ENCODE measurements at places on chromosomes 7 and 10.
A peak's percentile ranks its signal among the peaks of the same experiment; 100 is the strongest.

DNA sequence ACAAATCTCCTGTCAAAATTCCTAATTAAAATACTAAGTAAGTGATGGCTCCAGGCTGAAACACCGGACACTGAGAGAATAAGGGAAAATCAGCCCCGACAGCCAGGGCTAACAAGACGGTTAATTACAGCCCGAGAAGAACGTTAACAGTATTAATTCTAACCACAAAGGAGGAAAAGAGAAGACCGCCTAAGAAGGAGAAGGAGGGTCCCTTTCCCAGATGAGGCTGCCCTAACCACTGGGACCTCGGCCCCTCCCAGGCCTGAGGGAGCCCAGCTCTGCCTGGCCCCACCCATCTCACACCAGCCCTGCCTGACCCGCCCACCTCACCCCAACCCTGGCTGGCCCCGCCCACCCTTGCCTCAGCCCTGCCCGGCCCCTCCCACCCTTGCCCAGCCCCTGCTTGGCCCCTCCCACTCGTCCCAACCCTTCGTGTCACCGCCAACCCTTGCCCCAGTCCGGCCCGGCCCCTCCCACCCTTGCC lies 51.3 kb downstream of the PWWP2B start:
- peak; percentile 32 for DNase-seq

GRCh38 chr7:23712368-23713284 lies 2.6 kb downstream of the STK31 start:
- DNase-seq = peak; percentile 87

DNA sequence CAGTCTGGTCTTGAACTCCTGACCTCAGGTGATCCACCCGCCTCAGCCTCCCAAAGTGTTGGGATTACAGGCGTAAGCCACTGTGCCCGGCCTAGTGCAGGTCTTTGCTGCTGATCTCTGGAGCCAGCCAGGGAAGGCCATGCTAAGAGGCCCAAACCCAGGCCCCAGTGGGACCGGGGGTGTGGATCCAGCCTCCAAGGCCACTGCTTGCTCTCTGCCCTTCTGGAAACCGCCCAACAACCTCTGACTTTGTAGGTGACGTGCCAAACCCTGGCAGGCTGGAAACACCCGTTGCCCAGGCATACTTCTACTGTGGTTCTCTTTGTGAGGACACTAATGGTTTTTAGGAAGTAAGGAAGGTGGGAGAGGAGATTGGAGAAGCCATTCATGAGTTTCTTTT lies 83.5 kb upstream of the GNA12 start:
- DNase-seq = no peak

- DNase-seq = no peak
Observed at GRCh38 chr7:22831602-22832305, 9.1 kb upstream of the TOMM7 start.

GRCh38 chr10:70913893-70914240 lies 25.5 kb upstream of the PCBD1 start:
- no peak for DNase-seq

DNA sequence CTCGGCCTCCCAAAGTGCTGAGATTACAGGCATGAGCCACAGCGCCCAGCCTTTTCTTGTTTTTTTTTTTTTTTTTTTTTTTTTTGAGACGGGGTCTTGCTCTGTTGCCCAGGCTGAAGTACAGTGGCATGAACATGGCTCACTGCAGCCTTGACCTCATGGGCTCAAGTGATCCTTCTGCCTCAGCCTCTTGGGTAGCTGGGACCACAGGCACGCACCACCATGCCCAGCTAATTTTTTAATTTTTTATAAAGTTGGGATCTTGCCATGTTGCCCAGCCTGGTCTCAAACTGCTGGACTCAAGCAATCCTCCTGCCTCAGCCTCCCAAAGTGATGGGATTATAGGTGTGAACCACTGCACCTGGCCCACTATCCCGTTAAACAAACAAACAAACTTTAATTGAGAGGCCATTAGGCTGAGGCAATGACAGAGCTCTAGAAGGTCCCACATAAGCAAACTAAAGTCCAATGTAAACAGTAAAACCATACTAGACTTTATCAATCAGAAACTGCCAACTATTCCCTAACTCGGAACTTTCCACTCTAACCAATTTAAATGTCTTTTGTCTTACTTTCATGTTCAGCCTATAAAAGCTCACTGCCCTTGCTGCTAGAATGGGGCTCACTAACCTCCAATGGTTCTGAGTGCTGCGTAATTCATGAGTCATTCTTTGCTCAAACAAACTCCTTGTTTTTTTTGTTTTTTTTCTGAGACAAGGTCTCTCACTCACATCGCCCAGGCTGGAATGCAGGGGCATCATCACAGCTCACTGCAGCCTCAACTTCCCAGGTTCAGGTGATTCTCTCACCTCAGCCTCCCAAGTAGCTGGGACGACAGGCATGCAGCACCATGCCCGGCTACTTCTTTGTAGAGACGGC lies 1.9 kb downstream of the DHX32 start:
- peak; percentile 86 for DNase-seq

DNA sequence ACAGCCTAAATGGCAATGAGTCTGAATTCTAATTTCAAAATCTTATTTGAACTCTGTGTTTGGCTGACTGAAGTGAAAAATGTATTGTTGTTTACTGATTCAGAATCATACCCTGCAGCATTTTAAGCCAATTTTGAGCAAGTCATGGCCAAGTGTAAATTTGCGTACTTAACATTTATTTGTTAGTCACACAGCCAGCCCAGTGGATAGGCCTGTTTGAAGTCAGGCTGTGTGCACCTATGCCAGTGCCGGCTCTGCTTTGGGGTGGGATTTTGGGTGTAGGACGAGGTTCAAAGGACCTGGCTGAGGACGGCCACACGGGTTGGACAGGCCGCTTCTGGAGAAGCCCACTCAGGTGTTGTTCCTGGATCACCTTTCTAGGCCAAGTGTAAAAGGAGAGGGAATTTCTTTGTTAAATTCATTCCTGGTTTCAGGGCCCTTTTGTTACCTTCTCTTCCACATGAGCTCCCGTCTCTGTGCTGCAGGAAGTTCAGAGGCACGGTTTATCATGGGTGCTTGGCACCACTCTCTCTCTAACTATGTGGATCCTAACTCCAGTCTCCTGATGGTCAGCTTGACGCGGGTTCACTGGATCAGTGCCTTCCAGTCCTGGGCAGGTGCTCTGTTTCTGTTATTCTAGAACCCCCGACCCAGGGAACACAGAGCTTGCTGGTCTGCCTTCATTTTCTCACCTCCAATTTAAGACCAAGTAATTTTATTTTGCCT lies 84.7 kb downstream of the CCNY start:
- no peak for DNase-seq

DNA sequence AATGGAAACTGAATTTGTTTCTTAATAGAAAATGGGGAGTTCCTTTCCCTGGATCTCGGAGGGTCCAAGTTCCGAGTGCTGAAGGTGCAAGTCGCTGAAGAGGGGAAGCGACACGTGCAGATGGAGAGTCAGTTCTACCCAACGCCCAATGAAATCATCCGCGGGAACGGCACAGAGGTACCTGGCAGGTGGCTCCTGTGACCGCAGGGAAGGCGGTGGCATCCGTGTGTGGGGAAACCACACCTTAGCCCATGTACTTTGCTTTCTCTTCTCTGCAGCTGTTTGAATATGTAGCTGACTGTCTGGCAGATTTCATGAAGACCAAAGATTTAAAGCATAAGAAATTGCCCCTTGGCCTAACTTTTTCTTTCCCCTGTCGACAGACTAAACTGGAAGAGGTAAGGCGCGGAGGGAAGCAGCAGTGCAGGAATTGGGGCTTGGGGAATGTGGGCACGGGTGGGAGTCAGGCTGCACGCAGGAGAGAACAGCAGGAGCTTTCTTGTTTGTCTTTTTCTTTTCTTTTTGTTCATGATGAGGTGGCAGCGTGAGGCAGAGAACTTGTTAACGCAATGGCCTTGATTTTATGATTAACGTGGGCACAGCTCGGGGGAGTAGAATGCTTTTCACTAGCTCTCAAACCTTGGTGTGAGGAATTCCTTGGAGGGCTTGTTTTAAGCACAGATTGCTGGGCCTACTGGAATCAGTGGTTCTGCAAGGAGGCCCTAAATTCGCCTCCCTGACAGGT lies 12.8 kb downstream of the HKDC1 start:
- DNase-seq = no peak

- DNase-seq = no peak
Observed at GRCh38 chr7:50799873-50800272, 17.2 kb upstream of the GRB10 start.

GRCh38 chr7:17674166-17674942 lies 265.9 kb downstream of the SNX13 start:
- DNase-seq = no peak

DNA sequence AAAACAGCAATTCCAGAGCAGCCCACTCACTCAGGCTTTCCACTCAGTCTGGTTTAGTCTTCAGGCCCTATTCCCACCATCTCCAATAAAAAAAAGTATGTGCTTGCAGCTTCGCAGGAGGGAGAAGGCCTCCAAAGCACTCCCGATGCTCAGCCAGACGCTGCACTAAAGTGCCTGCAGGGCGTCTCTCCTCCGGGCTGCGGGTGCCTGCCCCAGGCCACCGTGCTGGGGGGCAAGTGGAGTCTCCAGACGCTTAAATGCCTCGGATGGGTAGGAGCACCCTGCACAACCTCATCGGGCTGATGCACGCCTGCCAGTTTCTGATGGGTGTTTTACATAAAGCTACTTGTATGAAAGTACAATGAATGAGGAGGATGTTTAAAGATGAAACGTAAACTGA lies 31.3 kb upstream of the NCAPG2 start:
- no peak for DNase-seq

DNA sequence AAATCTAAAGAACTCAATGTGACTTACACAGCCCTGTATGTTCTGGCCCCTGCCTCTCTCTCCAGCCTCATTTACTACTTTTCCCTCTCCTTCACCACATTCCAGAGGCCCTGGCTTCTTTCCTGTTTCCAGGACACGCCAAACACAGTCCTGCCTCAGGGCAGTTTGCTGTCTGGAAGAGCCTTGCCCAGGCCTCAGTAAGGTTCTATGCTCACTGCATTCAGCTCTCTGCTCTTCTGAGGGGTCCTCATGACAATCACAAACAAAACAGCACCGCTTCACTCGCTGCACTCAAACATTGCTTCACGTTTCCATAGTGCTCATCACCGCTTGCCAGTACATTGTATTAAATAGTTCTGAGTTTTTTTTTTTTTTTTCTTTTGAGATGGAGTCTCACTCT lies 35.1 kb upstream of the GARS1 start:
- DNase-seq = peak; percentile 61

DNA sequence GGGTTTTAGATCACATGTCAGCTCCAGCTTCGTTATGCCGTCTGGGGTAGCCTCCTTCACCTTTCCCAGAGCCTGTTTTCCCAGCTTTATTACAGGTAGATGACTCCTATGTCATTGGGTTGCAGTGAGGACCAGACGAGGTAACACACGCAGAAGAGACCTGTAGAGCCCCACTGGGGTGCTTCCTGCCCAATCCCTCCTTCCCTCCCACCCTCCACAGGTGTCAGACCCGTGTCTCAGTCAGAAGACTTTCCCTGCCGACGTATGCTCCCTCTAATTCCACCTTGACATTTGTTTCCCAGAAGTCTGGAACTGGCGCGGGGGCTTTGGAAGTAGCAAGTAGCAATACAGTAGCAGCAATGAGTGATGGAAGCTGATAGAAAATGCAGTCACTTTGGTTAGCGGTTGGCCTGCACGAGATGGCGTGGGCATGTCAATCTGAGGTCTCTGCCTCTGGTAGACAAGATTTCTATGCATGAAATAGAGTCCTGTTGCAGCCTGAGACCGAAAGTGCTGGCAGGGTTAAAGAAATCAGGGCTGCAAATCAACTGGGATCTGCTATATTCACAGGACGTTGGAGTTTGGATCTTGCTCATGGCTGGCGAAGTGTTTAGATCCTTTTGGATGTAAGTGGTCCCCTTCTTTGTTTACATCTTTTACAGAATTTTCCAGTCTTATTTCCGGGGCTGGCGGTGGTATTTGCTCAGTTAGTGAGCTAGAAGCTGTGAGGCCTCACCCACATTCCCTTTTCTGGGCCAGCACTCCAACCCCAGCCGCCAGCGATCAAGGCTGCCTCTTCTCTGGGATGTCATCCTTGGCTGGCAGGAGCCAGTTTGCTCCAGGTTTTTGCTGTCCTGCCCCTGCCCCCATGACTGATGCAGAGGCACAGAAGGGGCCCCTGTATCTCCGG lies 78.3 kb upstream of the KMT2C start:
- no peak for DNase-seq

DNA sequence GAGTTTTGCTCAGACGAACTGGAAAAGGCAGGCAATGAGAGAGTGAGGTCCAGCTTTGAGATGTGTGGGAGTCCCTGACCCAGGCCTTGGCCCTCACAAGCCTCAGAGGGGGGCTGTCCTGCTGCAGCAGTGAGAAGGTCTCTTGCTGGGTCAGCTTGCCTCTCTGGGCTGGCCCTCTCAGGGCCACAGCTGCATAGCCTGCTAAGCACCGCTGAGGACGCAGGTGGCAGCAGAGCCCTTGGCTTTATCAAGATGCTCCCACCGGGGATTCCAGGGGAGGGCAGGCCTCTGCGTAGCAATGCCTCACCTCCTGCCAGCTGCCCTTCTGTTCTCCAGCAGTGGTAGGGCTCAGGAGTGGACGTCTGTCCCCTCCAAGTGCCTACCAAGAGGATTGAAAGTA lies 128.7 kb downstream of the COBL start:
- no peak for DNase-seq

- no peak for DNase-seq
Observed at GRCh38 chr10:65367706-65368105, 1558.1 kb upstream of the LRRTM3 start.

DNA sequence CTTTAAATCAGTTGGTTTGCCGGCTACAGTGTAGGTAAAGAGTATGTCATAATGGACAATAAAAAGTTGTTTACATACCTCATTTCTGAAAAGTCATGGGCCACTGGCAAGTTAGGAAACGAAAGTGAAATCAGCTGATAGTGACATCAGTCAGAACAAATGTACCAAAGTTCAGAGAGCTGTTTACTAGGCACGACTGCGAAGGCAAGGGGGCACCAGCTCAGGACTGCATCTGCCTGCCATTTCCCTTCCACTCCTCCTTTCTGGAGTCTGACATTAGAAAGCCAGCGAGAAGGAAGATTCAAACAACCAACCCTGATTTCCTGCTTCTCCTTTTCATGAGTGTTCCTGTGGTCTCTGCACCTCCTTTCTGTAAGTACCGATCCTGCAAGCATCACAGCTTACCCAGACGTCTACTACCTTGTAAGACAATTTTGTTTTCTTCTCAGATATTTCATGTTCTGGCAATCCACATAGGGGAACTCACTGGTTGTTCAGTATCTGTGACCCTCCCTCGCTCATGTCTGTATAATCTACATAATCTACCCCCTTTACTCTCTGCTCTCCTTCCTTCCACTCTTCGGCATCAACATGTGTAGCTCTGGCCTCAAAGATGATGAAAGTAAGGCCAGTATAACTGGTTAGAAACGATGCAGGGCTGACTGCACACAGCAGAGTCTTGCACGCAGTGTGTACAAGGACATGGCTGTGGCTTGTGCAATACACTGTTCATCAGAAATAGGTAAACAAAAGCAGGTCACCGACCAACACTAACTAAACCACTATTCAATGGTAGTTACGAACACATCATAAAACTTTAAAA lies at the start of gene TMEM140:
Gene TMEM140, plus strand, starts transcription at position 174 of the 823 bp plus-strand sequence. CDS start 16,370 bp downstream, outside the sequence.
- DNase-seq = peak; percentile 73

GRCh38 chr10:48836605-48837004 lies 103.0 kb downstream of the LRRC18 start:
- no peak for DNase-seq

GRCh38 chr10:62175251-62175650 lies 93.4 kb downstream of the RTKN2 start:
- DNase-seq = peak; percentile 33

- no peak for DNase-seq
Observed at GRCh38 chr7:150957133-150958020, 20.7 kb downstream of the KCNH2 start.
